NCI-H460 (cell line): ENCODE measurements at places on chromosomes 6 and 20. TPM values are rescaled to one million over a fixed set of nuclear protein-coding genes. Genes with fewer than 3 reads are reported as not detected.

GRCh38 chr20:58046311-58046710 is 182.1 kb downstream of the ANKRD60 start:
- no peak for DNase-seq

- DNase-seq = no peak
Measured at GRCh38 chr20:21707267-21707666, 1.8 kb downstream of the PAX1 start.

- no peak for DNase-seq
Measured at GRCh38 chr6:33845031-33845745, 41.4 kb upstream of the MLN start.

- DNase-seq = no peak
Measured at GRCh38 chr6:84172080-84172479, 55.4 kb downstream of the CEP162 start.

- no peak for DNase-seq
Measured at GRCh38 chr6:27758491-27758890, 153.7 kb downstream of the OR2B2 start.

- no peak for DNase-seq
Measured at GRCh38 chr6:56475736-56476457, 166.8 kb downstream of the DST start.

DNA sequence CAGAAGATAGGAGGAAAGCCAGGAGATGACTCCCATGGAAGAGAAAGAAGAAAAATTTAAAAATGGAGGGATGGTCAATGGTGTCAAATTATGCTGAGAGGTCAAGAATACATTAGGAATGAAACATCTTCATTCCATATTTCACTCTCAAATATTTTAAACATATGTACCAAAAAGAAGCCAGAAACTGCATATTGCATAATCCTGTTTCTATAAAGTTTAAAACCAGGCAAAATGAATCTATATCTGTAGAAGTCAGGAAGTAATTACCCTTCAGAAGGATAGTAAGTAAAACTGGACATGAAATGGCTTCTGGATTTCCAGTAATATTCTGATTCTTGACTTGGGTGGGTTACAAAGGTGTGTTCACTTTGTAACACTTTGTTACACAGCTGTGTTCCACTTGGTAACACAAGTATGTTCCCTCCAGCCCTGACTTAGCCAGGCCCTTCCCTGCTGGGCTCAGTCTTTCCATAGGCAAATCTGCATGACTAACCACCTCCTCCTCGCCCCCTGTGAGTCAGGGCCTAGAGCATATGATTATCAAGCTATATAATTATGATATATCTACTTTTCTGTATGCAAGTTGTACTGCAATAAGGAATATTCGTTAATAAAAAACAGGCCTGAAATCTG is 20.2 kb upstream of the C6orf141 start:
- DNase-seq = no peak

DNA sequence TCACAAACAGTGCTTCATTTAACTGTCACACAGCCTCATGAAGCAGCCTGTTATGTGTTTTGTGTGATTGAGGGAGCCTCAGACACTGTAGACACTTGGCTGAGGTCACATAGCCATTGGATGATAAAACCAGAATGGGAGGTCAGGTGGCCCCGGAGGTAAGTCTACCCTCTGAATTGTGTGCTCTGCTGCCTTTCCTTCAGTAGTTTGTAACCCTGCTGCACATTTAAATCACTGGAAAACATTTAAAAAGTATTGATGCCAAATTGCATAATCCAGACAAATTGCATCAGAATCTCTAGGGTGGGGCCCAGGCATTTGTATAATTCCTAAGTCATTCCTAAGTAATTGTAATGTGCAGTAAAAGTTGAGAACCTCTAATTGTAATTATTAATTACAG is 85.2 kb upstream of the ECI2 start:
- no peak for DNase-seq

Gene CD93
- total RNA-seq = not detected in 2 replicates

Gene RAET1L
- total RNA-seq = 0.20 TPM in 1 of 2 replicates, not detected in the other

Gene KCNS1
- total RNA-seq = not detected in 2 replicates

Gene PRDM13
- 1.6 and 2.8 TPM in 2 replicates for total RNA-seq

Gene BNIP5
- total RNA-seq = not detected in 2 replicates

Gene CALHM4
- total RNA-seq = not detected in 2 replicates

Gene CST1
- not detected in 2 replicates for total RNA-seq

Gene KCNK15
- 1.0 and 1.2 TPM in 2 replicates for total RNA-seq

Gene GGT7
- 3.4 and 3.9 TPM in 2 replicates for total RNA-seq
